Calu3 (cell line): ENCODE measurements at places on chromosomes 4 and X. TPM values are rescaled to one million over a fixed set of nuclear protein-coding genes. Genes with fewer than 3 reads are reported as not detected.

CNGA1 gene
- total RNA-seq: 2.2 and 2.4 TPM in 2 replicates

TLR1 gene
- 1.1 and 1.3 TPM in 2 replicates for total RNA-seq

DNA sequence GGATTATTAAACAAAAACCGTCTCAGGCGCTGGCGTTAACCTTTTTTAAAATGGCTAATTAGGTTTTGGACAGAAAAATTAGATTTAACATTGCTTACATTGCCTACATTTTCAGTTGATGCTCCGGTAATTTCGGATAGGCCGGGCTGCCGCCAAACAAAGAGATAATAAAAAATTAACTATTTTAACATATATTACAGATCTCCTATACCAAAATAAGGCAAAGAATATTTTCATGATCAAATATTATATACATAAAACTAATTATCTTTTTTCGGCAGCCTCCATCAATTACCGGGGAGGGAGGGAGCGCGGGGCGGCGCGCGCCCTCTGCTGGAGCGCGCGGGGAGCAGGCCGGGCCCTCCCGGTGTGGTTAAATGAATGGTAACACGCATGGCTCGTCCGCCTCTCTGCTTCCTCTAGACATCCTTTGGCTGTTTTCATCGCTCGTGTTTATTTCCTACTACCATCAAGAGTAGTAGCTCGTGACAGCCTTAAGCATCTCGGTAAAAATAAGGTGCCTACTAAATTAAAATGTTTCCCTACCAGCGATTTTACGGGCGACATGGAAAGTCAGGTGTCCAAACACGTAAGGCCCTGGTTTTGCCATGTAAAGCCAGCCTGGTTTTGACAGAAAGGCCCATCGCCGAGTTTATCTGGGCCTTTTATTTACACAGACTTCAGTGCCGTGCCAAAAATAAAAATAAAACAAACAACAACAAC lies 52.4 kb upstream of the TMEM33 start:
- H3K36me3 ChIP-seq: peaks cover 13% of the 10 kb centered on the region
- peaks cover 24% of the 10 kb centered on the region for H3K27me3 ChIP-seq
- no peak overlapping the region for H3K27ac ChIP-seq
- peak; percentile 49 for DNase-seq

GRCh38 chr4:37646247-37646646 lies 39.9 kb downstream of the RELL1 start:
- no peaks in the 10 kb centered on the region for H3K27me3 ChIP-seq
- no peak overlapping the region for H3K4me3 ChIP-seq
- H3K36me3 ChIP-seq: peaks cover 5% of the 10 kb centered on the region
- H3K27ac ChIP-seq: no peak overlapping the region
- DNase-seq: no peak

DNA sequence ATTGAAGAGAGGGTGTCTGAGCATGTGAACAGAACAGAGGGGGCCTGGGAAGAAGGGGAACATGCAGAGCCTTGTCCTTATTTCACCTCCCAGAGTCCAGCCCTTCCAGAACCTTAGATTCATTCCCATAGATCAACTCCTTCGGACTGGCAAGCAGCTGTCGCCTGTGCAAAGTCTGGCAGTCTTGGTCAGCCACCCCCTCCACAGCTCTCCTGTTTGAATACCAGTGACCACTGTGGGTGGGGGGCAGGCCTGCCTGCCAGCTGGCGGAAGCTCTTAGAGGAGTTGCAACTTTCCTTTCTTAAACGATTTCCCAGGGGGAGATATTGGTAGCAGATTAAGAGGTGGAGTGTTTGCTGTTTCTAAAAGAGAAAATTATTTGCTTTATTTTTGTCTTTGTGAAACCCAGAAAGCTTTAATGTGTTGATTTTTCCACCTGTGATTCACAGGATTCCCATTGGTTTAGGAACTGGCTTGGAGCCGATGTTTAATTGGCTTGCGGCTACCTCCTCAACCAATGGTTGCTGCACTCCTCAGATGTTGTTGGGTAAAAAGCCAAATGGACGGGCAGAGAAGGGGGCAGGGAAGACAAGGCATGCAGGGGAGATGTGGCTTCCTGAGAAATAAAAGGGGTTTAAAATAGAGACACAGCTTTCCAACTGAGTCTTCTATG lies 62.2 kb upstream of the PRPS1 start:
- no peaks in the 10 kb centered on the region for H3K36me3 ChIP-seq
- no peak overlapping the region for H3K4me3 ChIP-seq
- peaks cover 13% of the 10 kb centered on the region for H3K4me1 ChIP-seq
- DNase-seq: peak; percentile 11

DNA sequence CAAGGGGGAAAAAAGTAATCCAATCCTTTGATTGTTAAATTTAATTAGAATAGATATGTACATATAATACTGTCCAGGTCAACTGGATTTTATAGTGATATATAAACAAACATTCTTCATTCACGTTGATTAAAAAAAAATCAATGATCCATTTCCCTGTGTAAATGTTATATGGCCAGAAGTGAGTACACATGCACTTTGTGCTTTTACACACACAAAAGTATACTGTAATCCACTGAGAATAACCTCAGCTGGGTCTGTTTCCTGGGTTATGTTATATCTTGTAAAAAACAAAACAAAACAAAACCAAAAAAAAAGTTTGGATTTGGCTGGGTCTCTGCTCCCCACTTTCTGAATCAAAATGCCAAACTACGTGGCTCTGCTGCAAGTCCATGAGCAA lies 51.7 kb downstream of the WFS1 start:
- no peaks in the 10 kb centered on the region for H3K4me1 ChIP-seq
- DNase-seq: no peak
- H3K27me3 ChIP-seq: peaks cover 6% of the 10 kb centered on the region

- no peak overlapping the region for H3K27ac ChIP-seq
- no peaks in the 10 kb centered on the region for H3K27me3 ChIP-seq
- H3K4me1 ChIP-seq: no peaks in the 10 kb centered on the region
- no peak overlapping the region for H3K4me3 ChIP-seq
These were observed 8.8 kb downstream of the DDX53 start for GRCh38 chrX:23008431-23009099.

DNA sequence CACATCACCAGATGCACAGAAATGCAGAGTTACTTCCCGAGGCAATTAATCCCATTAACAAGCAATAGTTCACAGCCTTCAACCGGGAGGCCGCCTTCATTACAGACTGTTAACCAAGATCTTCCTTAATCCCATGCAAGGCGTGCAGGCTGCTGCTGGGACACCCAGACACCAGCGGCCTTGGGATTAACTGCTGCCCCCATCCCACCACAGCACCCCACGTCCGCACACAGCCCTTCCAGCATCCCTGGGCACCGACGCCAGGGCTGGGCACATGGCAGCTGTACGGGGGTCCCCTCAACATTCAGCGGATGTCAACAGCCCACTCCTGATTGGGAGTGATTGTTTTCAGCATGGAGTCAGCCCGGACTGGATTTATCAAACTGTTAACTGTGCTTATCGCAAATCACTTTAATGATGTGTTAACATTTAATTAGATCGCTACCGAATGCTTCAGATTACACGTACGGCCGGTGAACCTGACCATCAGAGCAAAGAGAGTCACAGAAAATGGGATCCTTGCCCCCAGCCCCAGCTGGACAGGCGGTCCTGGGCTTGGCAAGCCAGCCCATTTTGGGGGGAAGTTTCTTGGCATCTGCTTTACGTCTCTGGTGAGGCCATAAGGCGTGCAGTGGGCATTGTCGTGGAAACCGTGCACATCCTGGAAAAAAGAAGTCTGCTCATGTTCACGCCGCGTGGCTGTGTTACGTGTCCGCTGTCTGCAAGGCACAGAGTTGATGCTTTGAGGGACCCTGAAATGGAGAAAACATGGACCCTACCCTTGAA lies 126.4 kb downstream of the HMX1 start:
- H3K27ac ChIP-seq: no peak overlapping the region
- DNase-seq: no peak
- no peaks in the 10 kb centered on the region for H3K36me3 ChIP-seq

GRCh38 chr4:52989865-52990264 lies 127.7 kb downstream of the RASL11B start:
- no peak for DNase-seq
- no peaks in the 10 kb centered on the region for H3K4me1 ChIP-seq
- no peaks in the 10 kb centered on the region for H3K27me3 ChIP-seq
- H3K27ac ChIP-seq: no peak overlapping the region
